ENCODE measurements at places on chromosomes 11 and 22.

GRCh38 chr11:76690736-76691135 is 20.2 kb upstream of the LRRC32 start:
- DNase-seq, result no peak

- DNase-seq, result no peak
These were observed 163.2 kb downstream of the CHST1 start for GRCh38 chr11:45502226-45502545.

GRCh38 chr11:130157101-130157500 is 2.5 kb upstream of the ST14 start:
- no peak for DNase-seq

DNA sequence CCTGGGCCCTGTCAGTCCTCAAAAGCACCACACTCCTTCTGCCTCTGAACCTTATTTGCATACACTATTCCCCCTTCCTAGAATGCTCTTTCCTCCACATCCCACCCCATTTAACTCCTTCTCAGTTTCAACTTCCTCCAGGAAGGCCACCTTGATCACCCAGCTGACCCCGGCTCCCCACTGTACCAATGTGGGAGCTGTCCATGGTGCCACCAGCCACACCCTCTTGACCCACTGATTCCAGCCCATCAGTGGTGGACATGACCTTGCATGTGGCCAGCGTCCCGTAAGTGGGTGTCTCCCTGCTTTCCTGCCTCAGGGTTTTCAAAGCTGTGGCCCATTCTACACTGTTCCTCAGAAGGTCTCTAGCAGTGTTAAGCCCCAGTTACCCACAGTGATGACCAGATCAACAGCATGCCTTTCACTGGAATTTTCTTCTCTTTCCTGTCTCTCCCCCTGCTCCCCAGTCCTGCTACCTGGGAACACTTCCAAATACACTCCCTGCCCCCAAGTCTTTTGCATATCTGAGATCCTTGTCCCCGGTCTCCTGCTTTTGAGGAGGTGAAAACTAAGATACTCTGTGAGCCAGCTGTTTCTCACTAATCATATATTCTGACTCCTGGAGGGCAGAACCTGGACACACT is 346.6 kb downstream of the MN1 start:
- no peak for DNase-seq

- DNase-seq, result no peak
These were observed 39.0 kb downstream of the SLCO2B1 start for GRCh38 chr11:75189911-75190310.

DNA sequence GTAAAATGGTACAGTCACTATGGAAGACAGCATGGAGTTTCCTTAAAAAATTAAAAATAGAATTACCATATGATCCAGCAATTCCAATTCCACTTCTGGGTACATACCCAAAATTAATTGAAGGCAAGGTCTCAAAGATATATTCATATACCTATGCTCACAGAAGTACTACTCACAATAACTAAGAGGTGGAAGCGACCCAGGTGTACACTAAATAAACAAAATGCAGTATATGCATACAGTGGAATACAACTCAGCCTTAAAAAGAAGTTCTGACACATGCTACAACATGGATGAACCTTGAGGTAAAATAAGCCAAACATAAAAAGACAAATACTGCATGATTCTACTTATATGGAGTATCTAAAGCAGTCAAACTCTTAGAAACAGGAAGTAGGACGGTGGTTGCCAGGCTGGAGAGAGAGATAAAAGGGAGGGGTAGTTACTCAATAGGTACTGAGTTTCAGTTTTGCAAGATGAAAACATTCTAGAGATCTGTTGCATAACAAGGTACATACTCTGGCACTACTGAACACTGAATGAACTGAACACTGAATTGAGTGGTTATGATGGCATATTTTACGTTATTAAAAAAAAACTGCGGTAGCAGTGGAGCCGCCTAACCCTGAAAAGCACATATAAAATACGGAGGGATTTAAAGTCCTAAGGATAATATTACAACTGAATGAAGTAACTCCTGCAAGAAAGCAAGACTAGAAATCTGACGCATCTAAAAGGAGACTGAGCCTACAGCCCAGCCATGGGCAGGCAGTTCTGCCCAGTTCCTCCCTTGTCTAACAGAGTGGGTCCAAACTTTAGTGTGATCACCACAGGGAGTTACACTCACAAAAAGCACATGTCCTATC is 12.8 kb downstream of the DGCR2 start:
- peak; percentile 18 for DNase-seq

DNA sequence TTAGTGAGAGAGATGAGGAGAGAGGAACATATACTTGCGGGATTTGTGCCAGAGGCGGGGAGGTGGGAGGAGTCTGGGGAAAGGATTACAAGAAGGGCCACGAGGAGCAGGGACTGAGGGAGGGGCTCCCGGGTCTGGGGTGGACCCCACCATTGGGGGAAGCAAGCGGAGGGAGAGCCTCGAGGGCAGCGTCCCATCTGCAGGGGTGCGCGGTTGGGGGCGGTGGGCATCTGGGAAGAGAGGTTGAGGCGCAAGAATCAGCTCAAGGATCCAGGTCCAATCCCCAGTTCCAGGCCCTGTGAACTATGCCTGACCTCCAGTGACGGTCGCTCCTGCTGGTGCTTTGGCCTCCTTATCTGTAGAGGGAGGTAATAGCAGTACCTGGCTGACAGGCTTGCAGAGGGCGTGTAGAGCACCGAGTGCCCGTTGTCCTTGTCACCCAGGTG is 38.0 kb downstream of the ADAMTS15 start:
- DNase-seq, result no peak

DNA sequence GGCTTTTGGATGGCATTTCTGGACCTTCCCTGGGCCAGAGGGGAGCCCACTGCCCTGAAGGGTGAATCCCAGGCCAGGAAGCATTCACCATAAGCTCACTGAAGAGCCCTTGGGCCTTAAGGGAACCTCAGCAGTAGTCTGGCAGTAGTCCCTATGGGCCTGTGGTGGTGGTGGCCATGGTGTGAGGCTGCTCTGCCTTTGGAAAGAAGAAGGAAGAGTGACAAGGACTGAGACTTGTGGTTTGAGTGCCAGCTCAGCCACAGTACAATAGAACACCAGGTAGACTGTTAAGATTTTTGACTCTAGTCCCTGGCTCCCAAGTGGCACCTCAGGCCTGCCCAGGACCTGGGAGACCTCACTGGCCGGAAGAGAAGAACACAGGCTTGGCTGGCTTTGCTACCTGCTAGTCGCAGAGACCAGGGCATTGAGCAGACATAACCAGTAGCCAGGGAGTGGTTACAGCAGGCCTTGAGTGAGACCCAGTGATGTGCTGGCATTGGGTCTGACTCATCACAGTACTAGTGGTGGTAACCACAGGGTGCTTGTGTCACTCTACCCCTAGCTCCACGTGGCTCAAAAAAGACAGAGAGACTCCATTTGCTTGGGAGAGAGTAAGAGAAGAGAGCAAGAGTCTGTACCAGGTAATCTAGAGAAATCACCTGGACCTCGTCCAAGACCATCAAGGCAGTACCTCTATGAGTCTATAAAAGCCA is 259.8 kb upstream of the BLID start:
- no peak for DNase-seq

GRCh38 chr11:65209711-65210360 is 28.1 kb downstream of the CAPN1 start:
- no peak for DNase-seq

GRCh38 chr11:6523253-6523652 is 26.2 kb downstream of the DNHD1 start:
- DNase-seq, result no peak

- DNase-seq, result no peak
These were observed 63.4 kb downstream of the AAMDC start for GRCh38 chr11:77884186-77884828.

DNA sequence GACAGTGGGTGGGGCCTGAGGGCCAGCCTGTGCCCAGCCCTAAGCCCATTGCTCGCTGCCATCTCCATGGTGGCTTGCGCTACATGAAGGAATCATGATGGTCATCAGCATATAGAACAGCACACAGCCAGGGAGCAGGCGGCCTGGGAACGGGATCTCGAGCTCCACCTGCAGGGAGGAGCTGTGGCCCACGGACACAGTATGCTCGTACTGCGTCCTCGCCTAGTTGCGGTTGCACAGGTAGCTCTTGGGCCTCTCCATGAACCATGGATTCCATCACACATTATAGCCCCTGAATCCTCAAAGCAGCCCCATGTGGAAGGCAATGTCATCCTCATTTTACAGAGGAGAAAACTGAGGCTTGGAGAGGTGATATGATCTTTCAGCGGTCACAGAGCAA is 15.1 kb downstream of the SEC14L4 start:
- DNase-seq, result no peak

- no peak for DNase-seq
These were observed 335.0 kb downstream of the CADM1 start for GRCh38 chr11:115169251-115169650.

- no peak for DNase-seq
These were observed 15.1 kb downstream of the P2RY2 start for GRCh38 chr11:73233211-73233610.

- DNase-seq, result peak; percentile 52
These were observed 860 bp downstream of the TMEM184B start for GRCh38 chr22:38271927-38272372.

- DNase-seq, result no peak
These were observed 344.7 kb downstream of the BUD13 start for GRCh38 chr11:116427903-116428637.

GRCh38 chr11:69215784-69216415 is 60.2 kb downstream of the SMIM38 start:
- DNase-seq, result no peak

- peak; percentile 82 for DNase-seq
These were observed 98.5 kb upstream of the CSNK2A3 start for GRCh38 chr11:11451501-11452005.

DNA sequence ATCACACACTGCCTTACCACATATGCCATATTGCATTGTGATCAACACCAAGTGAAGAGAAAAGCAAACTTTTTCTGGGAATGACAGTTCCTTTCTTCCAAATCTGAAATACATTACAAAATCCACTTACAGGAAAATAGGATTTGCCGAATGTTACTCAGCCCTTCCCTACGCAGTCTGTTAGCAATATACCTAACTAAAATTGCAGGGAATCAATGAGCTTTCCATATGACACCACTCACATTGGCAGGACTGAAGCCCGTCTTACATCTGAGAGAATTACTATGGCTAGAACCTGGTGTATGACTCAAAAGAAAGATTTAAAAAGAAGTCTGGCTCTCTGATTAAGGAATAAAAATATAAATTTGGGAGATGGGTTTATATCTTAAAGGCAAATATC is 136.0 kb downstream of the LRRC4C start:
- no peak for DNase-seq

GRCh38 chr11:17924713-17925112 is 88.1 kb downstream of the SERGEF start:
- no peak for DNase-seq

GRCh38 chr22:39574779-39575551 is 4.4 kb downstream of the CACNA1I start:
- peak; percentile 28 for DNase-seq

DNA sequence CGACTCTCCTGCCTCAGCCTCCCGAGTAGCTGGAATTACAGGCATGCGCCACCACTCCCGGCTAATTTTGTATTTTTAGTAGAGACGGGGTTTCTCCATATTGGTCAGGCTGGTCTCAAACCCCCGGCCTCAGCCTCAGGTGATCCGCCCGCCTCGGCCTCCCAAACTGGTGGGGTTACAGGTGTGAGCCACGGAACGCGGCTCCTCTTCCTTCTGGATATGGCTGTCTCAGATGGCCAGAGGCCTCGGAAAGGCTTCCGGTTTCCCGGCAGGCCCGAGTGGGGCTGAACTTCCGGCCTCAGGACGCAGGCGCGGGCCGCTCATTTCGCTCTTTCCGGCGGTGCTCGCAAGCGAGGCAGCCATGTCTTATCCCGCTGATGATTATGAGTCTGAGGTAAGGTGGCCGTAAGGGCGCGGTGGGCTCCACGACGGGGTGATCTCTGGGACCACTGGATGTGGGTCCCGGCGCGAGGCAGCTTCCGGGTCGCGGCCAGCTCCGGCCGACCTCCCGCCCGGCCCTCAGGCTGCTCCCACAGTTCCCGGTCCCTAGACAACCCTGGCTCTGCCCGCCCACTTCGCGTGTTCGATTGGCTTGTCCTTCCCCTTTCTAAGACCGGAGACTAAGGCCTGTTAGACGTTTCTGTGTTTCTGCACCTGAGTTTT is at the start of gene EIF3L:
TSS of gene EIF3L (plus strand) at position 331 of the 663 bp plus-strand sequence. CDS start at position 362, 31 bp downstream.
- peak; percentile 88 for DNase-seq

DNA sequence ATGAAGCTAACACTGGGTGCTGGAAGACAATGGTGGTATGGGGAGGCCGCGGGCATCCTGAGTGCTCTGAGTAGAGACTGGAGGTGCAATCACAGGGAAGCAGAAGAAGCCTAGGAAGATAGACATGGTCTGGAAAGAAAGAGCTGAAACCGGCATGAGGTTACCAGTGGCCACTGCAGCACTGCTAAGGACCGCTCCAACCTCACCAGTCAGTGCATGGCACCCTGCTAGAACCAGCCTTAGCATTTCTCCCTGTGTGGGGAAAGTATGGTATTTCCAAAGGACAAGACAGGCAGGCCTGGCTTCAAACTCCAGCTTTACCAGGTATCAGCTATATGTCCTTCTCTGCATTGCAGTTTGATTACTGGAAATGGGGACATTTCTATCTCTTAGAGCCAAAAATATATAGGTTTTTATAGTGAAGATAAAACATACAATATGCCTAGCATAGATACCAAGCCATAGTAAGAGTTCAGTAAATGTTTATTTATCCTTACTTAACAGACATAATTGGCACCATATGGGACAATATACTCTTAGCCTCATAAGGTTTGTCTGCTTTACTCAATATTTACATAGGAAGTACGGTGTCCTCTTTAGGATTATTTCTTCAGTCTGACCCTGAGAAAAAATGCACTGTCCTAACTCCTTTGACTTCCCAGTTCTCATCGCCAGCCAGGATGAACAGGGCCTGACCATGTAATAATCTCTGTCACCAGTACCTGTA is 231.1 kb downstream of the TENM4 start:
- DNase-seq, result peak; percentile 45

DNA sequence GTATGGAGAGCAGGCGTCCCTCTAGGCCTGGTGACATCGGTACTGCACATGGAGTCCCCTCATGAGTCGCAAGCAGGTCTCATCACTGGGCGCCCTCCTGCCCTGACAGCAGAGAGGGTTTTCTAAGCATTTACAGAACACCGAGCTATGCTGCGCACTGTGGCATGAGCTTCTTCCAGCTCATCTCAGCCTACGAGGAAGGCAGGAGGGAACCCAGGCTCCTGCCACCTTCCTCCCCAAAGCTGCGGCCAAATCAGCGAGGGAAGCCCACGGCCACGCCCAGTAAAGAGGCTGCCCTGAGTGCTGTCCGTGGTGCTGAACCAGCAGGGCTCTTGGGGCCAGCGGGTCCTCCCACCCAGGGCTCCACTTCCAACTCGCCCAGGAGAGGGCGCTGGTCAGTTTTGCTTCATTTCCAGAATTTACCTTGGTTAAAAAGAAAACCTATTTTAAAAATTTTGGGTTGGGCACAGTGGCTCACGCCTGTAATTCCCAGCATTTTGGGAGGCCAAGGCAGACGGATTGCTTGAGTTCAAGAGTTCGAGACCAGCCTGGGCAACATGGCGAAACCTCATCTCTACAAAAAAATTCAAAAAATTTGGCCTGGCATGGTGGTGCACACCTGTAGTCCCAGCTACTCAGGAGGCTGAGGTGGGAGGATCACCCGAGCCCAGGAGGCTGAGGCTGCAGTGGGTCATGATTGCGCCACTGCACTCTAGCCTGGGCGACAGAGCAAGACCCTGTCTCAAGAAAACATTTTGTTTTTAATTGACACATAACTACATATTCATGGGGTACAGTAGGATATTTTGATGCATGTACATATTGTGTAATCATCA is 34.2 kb downstream of the PHF21B start:
- peak; percentile 74 for DNase-seq

Data from DMS53 (cell line).